NCI-H2081 (cell line): ENCODE measurements at places on chromosomes 6 and 20.

GRCh38 chr6:45323656-45324224 lies 4.4 kb upstream of the RUNX2 start:
- DNase-seq = no peak

- no peak for DNase-seq
Observed at GRCh38 chr6:132020138-132020581, 69.0 kb upstream of the CCN2 start.

GRCh38 chr6:149907317-149907716 lies 9.4 kb upstream of the RAET1E start:
- no peak for DNase-seq

DNA sequence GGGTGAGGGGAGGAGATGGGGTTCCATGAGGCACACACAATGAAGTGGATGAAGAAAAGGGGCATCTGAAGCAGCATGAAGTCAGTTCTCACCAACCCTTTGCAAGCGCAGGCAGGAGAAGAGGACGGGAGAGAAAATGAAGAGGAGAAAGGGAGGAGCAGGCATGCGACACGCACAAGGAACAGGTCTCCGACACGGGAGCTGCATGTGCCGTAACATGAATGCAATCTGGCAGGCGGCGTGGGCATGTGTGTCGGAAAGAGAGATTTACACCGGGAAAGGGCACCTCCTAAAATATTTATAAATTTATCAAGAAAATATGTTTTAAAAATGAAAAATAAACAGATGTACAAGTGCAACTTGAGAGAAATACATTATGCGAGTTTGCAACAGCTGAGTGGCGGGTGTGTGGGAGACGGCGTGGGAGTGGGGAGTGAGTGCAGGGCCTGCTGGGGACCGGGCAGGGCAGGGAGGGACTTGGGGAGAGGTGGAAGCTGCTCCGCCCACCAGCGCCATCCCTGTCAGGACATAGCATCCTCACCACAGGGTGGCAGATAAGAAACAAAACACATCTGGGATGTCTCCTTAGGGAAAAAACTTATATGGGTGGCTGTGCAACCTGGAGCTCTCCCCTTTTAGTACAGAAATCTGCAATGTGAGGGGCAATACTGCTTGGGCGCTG lies 40.6 kb downstream of the GJA10 start:
- DNase-seq = no peak

- no peak for DNase-seq
Observed at GRCh38 chr6:69936674-69937363, 70.5 kb downstream of the COL19A1 start.

GRCh38 chr6:72446430-72446829 lies 175.4 kb upstream of the KCNQ5 start:
- DNase-seq = no peak

DNA sequence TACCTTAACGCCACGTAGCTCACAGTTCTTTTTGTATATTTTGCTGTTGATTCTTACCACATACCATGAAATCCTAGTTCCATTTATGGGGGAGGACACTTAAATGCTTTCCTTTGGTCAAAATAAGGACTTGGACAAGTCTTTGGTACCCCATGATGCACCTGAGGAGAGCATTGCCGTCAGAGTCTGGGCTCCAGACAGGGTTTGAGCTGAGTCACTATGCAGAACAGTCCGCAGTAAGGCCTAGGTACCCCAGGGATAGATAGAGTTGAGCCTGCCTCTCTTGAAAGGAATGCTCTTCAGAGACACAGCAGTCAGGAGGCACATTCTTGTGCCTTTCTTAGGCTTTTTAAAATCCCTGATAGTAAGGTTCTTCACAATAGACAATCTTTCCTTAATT lies 6.0 kb downstream of the PARD6B start:
- DNase-seq = no peak

GRCh38 chr6:56789879-56790278 lies 147.2 kb upstream of the DST start:
- no peak for DNase-seq

DNA sequence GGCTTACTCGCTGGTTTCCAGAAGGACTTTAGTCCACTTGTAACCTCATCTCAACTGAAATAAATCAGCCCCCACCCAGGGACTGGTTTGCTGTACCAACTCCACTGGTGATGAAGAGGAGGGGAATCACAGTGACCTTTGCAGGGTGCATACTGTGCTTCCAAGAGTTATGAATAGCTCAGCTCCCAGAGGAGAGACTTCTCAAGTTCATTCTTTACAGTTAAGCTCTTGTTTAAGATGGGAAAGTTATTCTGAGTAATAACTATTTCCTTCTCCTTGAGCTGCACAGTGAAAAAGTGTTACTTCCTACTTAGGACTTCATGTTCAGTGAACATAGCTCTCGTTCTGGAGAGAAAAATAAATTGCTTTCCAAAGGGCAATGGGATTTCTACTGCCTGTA lies 166.5 kb upstream of the ECI2 start:
- no peak for DNase-seq

DNA sequence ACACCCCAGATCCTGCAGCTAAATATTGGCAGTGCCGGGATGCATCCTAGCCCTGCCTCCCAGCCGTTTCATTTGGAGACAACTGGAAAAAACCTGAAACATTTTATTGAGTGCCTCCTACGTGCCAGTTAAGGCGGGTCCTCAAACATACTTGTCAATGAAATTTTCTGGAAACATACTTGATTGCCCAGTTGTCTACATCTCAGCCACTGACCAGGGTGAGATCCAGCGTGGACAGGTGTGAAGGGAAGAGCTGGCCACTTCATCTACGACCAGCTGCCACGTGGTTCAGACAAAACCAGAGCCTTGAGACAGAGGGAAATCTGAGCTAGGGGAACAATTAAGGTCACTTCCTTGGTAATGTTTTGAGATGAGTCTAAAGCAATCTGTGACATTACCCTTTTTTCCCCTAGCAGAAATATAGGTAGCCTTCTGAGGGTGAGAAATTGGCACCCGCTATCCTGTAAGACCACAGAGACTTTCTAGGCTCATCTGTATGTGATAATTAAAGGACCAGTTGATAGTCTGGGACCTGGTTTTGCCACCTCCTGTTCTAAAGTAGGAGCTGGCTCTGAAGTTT lies 116.3 kb upstream of the MTHFD1L start:
- DNase-seq = no peak

DNA sequence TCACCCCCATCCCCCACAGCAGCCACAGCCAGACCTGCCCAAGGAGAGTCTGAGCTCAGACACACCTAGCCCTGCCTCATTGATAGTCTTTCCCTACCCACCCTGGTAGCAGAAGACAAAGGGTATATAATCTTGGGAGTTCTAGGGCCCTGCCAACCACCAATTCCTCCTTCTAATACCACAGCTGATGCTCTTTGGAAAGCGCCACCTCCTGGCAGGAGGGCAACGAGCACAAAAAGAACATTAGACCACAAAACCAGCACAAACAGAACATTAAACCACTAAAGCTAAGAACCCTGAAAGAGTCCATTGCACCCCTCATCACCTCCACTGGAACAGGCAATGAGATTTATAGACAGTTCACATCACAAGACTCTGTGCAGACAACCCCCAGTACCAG lies 195.8 kb upstream of the FUT9 start:
- DNase-seq = no peak

GRCh38 chr6:1076531-1077459 lies 235.1 kb upstream of the FOXQ1 start:
- DNase-seq = no peak

GRCh38 chr20:32332614-32333013 lies 25.5 kb upstream of the ASXL1 start:
- DNase-seq = no peak

- DNase-seq = no peak
Observed at GRCh38 chr6:158038291-158039177, 56.9 kb downstream of the SYNJ2 start.

GRCh38 chr6:87675004-87675681 lies 26.9 kb downstream of the AKIRIN2 start:
- DNase-seq = no peak

- no peak for DNase-seq
Observed at GRCh38 chr6:137840252-137840651, 26.8 kb upstream of the TNFAIP3 start.

DNA sequence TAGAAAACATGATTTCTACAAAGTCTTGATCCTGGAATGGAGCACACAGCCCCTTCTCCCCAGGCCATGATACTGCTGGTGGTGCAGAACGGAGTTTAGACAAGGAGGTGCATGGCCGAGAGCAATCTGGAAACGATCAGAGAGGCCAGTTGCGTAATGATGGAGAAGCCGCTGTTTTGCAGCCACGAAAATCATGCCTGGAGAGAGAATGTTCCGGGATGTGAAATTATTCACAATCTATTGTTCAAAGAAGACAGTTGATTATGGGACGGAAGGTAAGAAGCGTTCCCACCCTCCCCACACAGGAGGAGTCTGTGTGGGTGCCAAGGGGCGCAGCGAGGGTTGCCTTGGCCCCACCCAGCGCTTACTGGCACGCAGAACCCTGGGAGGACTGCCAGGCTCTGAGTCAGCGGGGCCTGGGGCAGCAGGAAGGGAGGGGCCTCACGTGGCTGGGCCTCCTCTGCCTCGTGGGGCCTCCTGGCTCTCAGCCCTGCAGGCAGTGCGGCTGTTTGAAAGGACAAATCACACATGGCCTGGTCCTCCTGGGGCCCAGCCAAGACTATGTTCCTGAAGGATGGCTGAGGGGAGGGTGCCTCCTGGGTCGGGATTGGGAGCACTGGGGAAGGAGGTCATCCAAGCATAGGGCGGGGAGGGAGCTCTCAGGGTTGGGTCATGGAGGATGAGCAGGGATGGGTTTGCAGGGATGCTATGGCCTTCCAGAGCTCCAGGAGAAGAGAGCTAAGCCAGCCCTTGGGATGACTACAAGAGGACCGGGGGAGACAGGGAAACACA lies 8.7 kb upstream of the AP5S1 start:
- DNase-seq = peak; percentile 98
